ENCODE measurements at places on chromosomes 4 and X.

DNA sequence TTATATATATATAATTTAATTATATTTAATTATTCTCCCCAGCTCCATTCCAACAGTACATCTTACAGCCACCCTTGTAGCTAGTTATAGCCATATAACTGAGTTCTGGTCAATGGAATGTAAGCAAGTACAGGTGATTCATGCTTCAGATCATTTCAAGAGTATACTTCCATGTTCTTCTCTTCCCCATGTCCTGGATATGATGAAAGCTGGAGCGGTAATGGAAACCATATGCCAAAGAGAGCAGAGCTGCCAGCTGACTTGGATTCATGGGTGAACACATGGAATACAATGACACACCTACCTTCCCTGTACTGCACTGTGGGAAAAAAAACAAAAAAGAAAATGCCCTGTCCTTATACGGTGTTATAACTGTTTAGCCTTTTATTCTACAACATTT is 17.5 kb upstream of the CORIN start:
- DNase-seq, result no peak

DNA sequence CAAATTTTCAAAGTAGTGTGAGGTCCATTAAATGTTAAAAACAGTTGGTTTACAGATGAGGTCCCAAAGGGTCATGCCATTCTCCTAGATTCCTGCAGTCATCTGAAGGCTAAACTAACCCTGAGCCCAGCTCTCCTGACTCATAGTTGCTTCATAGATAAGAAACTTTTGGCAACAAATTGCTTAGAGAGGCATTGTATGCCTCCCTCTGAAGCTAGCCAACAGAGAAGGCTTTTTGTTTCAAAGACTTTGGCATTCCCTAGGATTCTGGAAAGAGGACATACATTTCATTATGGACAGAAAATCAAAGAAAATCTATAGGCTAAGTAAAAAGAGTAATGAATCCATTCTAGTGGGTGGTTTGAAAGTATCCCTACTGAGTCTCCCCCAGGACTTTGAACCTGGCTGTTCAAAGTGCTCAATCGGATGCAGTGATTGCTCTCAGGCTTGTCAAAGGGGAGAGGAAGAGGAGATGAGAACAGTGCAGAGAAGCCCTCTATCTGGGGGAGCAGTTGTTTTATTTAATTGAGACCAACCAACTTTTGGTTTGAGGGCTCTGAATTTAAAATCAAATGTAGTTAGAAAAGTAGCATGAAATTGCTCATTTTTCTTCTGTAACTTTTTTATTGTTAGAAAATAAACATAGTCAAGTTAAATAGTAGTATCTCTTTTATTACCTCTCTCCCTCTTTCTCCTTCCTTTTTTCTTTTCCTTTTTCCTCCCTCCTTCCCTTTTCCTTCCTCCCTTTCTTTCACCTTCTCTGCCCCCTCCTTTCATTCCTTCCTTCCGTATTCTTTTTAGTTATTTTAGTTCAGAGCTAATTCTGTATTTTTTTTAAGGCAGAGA is 72.3 kb upstream of the ZNF518B start:
- no peak for DNase-seq

- DNase-seq, result no peak
Measured at GRCh38 chr4:24775032-24775605, 20.3 kb upstream of the SOD3 start.

GRCh38 chr4:7844594-7844991 is 95.1 kb downstream of the AFAP1 start:
- no peak for DNase-seq

GRCh38 chr4:8164194-8164565 is 5.6 kb upstream of the ABLIM2 start:
- DNase-seq, result no peak

- DNase-seq, result no peak
Measured at GRCh38 chrX:152641996-152642395, 4.3 kb downstream of the GABRQ start.

GRCh38 chr4:140103676-140104075 is 50.3 kb downstream of the MAML3 start:
- no peak for DNase-seq

GRCh38 chr4:123403080-123403604 is 6.5 kb downstream of the SPRY1 start:
- DNase-seq, result no peak

DNA sequence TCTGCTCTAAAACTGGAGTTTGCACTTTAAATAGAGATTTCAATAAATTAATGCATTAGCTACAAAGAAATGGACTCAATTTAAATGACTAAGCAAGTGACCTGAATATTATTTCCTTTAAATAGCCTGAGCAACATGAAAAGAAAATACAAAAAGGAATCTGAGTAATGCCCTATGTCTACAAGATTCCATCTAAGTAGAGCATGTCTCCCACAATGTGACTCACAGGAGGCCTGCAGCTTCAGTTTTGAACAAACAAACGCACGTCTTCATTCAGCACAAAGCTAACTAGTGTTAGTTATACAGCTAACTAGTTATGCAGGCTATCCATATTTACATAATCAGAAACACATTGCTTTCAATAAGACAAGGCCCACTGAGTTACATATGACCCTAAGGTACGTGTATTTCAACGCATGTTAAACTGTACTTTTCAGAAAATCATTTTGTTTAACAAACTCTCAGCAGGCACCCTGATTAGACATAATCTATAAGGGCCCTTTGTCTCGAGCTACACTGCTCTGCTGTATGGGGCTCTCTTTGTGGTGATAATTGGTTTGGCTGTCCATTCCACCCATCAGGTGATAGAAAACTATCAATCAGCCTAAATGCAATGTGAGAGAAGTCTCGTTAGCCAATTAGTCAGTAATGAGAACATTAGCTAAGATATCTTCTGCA is 116.5 kb downstream of the MAML3 start:
- no peak for DNase-seq

GRCh38 chr4:116453127-116453526 is 632.2 kb downstream of the TRAM1L1 start:
- DNase-seq, result no peak

- no peak for DNase-seq
Measured at GRCh38 chr4:1597021-1597931, 86.8 kb downstream of the FAM53A start.

DNA sequence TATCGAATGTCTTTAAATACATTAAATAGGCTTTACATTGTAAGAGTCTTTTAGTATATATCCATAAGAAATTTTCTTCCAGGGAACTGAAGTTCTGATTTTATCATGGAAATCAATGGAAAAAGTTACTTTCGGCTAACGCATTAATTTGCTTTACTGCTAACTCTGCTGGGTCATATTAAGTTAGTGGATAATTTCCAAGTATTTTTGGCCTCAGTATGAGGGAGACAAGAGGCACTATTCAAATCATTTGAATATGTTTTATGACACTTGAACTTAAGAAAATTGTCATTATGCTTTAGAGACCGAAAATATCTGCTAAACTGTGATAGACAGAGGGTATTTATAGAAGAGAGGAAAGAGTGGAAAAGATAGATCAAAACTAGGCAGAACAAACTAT is 237.5 kb downstream of the PCDH7 start:
- no peak for DNase-seq

Data from DMS79 treated with DMSO at 0.1 percent for 48 hours (cell line).